Neural progenitor cell (in vitro differentiated cells): ENCODE measurements at places on chromosomes 16 and 17. TPM values are rescaled to one million over a fixed set of nuclear protein-coding genes. Genes with fewer than 3 reads are reported as not detected.
A peak's percentile ranks its signal among the peaks of the same experiment; 100 is the strongest.

The CACNG3 gene
- total RNA-seq: not detected in 2 replicates

The DPEP3 gene
- total RNA-seq: 0.19 TPM in 1 of 2 replicates, not detected in the other

The XAF1 gene
- not detected in 2 replicates for total RNA-seq

The COL1A1 gene
- total RNA-seq: 1.1 and 4.2 TPM in 2 replicates

The SBK1 gene
- total RNA-seq: 4.6 and 16.4 TPM in 2 replicates

DNA sequence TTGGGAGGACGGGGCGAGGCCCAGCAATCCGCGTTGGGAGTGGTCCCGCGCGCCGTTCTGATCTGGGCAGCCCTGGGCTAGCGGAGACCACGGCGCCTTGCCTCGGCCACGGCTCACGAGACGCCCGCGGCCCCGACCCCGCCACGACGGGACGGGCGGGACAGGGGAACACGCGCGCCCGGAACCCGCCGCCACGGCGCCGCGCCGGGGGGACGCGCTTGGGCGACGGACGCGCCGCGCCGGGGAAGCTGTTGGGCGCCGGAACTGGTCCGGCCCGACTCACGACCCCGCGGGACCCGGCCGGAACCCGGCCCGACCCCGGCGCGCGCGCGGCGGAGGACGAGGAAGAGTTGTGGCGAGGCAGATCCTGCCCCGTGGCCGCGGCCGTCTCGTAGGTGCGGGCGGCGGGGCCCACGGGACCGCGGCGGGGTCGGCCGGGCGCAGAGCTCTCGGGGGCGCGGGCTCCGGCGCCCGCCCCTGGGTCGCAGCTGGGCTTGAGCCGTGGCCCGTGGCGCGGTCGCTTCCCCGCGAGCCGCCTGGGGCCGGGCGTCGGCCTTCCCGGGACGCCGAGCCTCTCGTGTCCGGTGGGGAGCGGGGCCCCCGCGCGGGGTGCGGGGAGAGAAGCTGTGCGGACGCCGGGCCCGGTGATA, at the start of gene ACSF3:
ACSF3 (plus strand) TSS at position 251 of the 650 bp plus-strand sequence. CDS start 6,830 bp downstream, outside the sequence.
- DNase-seq: peak; percentile 65

DNA sequence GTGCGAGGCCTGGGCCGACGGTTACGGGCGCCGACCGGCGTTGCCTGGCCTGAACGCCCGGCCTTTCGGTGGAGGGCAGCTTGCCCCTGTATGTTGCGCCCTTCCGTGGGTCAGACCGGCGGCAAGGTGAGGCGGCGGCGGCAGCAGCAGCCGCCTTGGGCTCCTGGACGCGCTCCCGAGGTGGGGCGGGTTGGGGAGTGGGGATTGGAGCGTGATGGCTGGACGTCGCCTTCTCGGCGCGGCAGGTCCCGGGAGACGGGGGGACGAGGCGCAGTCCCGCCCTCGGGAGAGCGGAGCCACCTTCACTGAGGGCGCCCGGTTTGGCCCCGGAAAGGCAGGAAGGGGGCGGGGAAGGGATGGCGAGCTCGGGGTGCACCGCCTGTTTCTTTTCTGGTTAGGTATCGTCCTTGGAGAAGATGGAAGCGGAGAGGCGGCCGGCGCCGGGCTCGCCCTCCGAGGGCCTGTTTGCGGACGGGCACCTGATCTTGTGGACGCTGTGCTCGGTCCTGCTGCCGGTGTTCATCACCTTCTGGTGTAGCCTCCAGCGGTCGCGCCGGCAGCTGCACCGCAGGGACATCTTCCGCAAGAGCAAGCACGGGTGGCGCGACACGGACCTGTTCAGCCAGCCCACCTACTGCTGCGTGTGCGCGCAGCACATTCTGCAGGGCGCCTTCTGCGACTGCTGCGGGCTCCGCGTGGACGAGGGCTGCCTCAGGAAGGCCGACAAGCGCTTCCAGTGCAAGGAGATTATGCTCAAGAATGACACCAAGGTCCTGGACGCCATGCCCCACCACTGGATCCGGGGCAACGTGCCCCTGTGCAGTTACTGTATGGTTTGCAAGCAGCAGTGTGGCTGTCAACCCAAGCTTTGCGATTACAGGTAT, 671 bp downstream of the DGKE start:
- peak; percentile 78 for DNase-seq

DNA sequence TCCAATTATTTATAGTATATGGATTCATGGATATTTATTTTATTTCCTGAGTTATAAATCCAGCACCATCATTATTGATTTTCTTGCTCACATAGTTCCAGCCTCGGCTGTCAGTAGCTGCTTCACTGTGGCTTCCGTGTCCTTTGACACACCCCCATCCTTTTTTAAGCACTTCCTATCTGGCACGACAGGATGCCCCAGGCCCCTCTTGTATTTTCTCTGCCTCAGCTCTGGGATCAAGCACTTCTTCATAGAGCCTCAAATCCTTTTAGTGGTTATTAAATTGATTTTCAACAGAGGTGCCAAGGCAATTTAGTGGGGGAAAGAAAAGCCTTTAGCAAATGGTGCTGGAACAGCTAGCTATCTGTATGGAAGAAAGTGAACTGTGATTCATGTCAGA, 59.8 kb downstream of the GAN start:
- DNase-seq: no peak

- DNase-seq: peak; percentile 85
These were observed 15.1 kb downstream of the SAMD14 start for GRCh38 chr17:50114849-50115357.

DNA sequence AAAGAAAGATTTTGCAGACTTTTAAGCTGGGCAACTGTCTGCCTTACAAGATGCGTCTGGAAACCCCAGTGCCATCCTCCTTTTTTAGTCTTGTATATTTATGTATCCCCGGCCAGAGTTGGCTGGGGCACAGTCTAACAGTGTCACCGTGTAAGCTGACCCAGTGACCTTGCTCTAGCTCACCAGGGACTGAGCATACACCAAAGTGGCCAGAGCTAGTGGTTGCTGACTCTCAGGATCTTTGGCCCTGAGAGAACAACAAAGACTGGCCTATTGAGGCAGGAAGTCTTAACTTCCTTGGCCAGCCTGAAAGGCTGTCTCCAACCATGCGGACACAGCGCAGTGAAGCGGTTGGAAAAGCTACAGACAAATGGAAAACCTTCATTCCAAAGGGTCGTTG, 745.2 kb downstream of the WWOX start:
- peak; percentile 83 for DNase-seq

DNA sequence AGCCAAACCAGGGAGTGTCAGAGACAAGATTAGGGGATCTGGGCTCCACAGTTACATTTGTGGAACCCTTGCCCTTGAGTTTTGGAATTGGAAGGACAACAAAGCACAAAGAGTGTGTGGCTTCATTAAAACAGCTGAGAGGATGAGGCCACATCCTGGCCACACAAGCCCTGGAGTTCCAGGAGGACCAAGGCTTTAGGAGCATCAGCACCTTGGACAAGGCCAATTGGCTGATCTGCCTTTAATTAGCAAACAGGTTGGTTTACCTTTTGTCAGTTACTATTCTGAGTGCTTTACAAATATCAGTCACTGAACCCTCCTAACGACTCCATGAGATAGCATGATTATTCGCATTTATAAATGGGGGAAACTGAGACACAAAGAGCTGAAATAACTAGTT, 54.7 kb downstream of the SLC6A2 start:
- DNase-seq: peak; percentile 64

GRCh38 chr17:10033449-10033848, 128.4 kb upstream of the RCVRN start:
- DNase-seq: peak; percentile 62

- no peak for DNase-seq
These were observed 10.0 kb upstream of the ZNF689 start for GRCh38 chr16:30620169-30620568.

- peak; percentile 82 for DNase-seq
These were observed 18.5 kb upstream of the NTN1 start for GRCh38 chr17:9002606-9003354.

DNA sequence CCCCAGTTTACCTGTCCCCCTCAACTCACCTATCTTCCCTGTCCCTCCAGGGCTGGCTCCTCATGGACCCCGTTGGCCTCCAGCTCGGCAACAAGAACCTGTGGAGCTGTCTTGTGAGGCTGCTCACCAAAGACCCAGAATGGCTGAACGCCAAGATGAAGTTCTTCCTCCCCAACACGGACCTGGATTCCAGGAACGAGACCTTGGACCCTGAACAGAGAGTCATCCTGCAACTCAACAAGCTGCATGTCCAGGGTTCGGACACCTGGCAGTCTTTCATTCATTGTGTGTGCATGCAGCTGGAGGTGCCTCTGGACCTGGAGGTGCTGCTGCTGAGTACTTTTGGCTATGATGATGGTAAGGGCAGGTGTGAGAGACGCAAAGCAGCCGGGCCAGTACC, 31.3 kb downstream of the NLRC5 start:
- DNase-seq: no peak

DNA sequence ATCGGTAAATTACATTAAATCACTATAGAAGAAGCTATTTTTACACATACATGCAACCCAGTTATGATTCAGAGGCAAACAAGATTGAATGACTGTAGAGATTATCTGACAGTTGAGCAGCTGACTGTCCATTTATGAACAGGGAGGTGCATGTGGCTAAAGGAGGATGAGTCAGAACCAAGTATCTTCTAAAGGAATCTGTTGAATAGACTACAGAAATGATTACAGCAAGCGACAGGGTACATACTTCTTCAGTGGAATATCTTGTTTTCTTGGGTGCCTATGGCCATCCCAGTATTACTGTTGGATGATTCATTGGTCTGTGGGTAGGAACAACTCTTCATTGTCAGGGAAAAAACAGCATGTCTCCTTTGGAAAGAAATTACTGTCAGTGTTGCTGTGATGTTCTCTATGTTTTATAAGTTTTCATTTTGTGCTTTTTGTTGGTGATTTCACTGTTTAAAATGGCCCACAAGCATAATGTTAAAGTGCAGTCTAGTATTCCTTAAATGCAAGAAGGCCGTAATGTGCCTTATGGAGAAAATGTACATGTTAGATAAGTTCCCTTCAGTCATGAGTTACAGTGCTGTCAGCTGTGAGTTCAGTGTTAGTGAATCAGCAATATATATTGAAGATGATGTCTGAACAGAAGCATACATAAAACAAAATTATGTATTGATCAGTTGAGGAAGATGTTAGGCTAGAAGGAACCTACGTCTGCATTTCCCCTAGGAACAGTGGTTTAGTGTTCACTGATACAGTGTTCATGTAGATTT, 27.0 kb downstream of the CBFB start:
- no peak for DNase-seq

DNA sequence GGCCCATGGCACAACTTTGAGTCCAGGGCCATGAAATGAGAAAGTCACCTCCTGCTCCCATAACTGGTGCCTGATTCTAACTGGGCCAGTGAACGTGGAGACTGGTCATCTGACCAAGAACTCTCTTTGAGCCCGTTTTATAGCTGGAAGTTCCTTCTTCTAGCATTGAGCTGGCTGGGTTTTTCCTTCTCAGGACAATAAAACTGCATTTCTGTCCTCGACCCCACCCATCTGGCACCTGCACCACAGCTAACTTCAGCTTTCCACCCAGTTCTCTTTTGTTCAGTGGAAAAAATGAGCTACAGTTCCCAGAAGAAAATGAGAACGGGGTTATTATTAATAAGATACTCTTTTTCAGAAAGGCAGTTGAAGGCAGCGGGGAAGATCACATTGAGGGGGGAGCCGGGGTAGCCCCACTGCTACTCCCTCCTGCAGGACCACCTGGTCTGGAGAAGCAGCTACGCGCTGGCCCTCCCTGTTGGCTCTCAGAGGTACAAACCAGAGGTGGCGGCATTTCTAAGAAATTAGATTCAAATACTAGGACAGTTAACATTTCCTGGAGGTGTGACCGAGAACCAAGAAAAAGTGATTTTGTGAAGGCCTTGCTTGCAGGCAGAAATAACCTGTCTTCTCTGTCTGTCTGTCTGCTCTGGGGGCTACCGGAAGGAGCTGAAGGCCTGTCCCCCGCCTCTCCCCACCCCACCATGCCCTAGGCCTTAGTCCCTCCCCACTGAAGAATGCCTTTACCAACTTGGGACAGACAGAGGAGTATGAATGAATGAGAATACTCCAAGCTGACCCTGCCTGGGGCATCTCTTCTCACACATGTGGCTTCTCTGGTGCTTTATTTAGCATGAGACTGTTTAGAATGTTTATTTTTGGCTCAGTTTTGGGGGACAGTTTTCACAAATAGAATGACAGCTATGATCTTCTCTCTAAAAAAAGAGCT, 123.9 kb downstream of the XYLT1 start:
- no peak for DNase-seq

DNA sequence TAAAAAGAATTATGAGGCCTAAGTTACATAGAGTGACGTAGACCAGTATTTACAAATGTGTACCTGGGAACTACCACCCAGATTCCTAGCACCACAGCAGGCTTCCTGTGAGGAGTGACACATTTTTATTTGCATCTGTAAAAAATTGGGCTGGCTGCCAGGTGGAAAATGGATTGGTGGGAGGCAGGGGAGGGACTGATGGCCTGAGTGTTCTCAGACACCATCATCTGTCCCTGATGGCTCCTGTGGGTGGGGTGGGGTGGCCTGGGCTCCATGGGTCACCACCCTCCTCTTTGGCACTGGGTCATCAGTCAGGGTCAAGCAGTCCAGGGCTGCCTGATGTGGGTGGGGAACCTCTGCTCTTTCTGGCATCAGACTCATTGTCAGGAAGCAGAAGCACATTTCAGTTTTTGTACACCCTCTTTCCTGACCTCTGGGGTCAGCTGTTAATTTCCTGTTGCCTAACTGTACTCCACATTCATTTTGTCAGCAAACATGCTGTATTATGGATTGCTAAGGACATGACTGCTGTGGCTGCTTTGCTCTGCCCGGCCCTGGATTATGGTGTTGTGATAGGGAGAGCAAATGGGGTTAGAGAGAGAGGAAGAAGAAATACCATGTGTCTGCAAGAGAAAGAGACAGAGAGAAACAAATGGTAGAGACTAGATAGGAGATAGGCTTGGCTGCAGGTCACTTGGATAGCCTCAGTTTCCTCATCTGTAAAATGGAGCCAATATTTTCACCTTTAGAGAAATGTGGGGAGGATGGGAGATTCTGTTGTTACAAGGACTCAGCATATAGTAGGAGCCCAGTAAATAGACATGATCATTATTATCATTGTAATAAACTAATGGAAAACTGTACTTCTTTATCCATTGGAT, 11.6 kb upstream of the MFAP4 start:
- DNase-seq: no peak

- no peak for DNase-seq
These were observed 96.3 kb downstream of the WWOX start for GRCh38 chr16:78195797-78196196.

GRCh38 chr17:42116705-42117396, 4.3 kb downstream of the KAT2A start:
- DNase-seq: peak; percentile 89

GRCh38 chr17:7557775-7558543, 591 bp upstream of the TNFSF13 start:
- DNase-seq: peak; percentile 71

DNA sequence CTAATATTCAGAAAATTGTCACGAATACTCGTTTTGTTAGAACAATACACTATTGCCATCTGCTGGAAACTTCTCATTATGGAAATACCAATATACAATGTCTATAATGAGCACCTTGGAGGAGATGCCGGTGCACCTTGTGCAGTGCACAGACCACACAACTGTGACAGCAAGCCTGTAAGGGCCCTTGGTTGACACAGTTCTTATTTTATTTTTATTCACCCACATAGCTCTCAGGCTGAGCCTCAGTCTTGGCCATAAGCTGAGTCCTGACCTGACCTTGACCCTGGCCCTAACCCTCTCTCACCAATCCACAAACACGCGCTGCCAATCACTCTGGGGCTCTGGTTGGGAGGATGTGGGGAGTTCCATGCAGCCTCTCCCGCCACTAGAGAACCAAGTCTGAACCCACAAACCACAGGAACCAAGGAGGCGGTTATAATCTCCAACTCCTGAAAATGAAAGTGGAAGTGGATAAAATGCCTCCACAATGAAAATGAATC, 7.6 kb downstream of the AIPL1 start:
- DNase-seq: no peak
